AG10803 (cell line): ENCODE measurements at places on chromosomes 12 and 14.

DNA sequence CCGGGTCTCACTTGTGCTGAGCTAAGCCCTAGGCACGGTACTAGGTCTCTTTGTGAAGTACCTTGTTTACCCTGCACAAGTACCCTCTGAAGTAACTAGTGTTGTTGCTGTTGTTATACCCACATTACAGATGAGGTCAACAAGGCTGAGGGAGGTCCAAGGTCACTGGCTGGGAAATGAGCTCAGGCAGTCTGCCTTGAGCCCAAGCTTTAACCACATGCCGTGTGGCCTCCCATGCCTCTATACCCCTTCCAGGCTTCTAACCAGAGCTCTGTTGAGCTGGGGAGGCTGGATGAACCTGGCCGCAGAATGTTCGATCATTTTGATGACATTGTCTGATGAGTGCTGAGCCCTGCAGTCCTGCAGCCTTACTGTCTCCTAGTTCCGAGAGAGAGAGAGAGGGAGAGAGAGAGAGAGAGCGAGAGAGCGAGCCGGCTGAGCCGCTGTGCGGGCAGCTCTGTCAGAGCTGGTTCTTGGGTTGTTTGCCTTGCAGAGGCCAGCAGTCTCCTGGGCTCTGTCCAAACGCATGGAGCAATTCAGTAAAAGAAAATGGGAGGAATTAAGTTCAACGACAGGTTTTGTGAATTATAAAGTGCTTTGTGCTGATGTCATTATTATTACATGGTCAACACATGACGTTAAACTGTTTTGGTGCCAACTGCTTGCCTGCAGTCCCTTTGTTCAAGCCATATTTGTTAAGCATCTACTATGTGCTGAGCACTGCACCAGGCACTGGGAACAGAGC, 13.1 kb downstream of the JDP2 start:
- peak; percentile 95 for DNase-seq

DNA sequence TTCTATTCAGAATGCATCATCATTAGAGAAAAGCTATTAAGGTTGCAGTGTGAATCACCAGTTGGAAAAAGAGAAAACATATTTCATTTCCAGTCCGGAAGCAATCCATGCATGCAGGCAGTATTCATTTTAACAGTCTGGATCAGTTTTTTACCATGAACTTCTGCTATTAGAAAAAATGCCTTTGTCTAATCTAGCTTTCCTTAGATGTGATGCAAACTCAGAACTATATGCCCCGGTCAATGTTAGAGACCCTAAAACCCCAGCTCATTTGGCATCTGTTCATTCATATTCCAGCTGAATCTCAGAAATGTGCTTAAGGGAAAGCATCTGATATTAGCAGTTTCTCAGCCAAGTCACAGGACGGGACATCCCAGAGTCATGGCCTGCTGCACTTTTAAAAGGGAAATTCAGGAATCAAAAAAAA, 8.5 kb downstream of the IRAK3 start:
- no peak for DNase-seq

GRCh38 chr14:88630565-88630964, 67.7 kb downstream of the ZC3H14 start:
- DNase-seq, result peak; percentile 11

DNA sequence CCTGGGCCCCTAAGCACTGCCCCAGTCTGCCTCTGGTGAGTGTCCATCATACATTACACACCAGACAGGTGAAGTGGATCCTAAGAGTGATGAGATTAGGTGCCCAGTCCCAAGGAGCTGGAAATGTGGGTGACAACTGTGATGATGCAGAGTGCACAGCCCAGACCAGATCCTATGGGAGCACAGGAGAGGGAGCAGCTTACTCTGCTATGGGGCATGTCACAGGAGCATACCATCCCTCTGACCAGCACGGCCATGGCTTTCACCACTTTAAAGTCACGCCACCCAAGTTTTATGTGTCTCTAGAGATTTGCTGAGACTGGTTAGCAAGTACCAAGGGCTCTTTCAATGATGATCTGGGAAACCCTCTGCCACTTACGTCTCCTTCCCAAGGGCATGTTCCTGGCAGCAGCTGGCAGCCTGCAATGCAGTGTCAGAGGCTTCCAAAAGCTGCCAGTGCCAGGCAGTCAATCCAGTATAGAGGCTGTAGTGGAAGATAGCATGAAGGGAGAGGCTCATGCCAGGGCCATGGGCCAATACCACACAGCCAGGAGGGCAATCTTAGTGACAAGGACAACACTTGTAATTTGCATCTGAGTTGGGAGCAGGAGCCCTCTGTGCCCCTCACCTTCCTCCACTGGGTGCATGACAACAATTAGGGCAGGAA, 40.2 kb downstream of the STAB2 start:
- DNase-seq, result no peak

DNA sequence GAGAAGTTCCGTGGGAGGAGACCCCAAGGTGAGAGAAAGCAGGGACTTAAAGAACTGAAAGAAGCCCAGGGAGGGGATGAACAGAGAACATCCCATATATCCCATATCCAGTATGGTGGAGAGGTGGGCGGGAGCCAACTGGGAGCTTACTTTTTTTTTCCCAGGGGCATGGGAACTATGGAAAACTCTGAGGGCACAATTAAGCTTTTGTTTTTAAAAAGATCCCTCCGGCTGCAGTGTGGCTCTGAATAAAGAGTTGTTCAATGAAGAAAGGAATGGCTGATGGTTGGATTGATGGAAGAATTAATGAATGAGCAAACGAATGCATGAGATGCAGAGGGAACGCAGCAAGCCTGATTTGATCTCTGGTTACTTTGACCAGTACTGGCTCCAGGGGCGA, 12.6 kb downstream of the NTF3 start:
- no peak for DNase-seq

DNA sequence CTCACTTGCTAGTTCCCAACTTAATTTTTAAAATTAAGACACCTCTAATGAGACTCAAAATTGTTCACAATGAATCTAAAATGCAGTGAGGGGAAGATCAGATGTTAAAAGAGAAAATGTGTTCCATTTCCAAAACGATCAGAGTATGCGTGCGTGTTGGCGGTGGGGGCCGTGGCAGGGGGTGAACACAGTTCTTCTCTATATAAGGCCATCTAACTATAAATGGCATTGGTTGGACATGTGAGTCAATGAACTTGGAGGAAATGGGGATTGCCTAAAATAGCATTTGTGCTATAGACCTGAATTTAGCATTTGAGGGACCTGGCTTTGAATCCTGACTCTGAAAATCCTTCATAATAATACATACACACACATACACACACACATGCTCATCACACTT, 149.4 kb downstream of the FOXN3 start:
- no peak for DNase-seq

DNA sequence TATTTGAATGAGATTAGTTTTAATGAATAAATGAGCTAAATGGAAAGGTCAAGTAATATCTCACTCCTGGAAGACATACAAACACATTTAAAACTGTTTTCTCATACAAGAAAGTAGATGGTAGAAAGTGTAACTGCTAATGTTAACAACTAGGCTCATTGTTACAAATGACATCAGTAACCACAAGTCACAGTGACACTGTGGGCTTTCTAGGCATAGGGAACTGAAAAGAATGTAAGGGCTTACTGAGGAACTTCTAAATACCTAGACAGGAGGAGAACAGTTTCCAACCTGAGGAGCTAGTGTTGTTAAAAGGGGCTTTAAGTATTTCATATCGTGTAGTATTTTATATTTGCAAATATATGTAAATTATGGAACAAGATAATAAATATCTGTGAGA, 17.5 kb upstream of the ERGIC2 start:
- no peak for DNase-seq

DNA sequence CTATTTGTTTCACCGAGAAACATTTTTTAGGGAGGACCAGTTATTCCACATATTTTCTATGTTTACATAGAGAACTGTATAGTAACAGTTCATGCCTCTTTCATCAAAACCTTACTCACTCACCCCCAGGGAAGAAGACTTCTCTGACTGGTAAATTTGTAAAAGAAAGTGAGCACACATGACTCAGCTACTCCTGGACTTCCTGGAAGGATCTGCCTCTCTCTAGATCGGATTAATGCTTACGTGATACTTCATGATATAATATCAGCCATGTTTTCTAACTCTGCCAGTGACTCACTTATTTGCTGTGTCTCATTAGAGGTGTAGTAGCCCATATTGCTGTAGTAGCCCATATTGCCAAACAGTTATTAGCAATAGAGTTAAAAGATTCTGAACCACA, 494.3 kb upstream of the ATXN7L3B start:
- DNase-seq, result no peak

DNA sequence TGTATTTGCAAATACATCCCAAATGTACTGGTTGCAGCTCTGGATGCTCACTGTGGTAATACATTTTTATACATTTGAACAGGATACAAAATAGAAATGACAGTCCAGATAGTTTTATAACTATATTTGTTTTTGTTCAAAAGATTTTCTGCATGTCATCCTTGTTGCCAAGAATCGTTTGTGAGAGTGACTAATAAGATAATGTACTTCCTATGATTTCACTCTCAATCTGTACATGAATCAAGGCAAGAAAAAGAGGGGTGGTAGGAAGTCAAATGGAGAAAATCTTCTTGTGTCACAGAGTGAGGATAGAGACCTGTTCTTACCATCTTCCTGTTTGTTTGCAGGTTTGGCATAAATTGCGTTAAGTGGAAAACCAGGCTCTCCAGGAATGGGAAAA, 13.9 kb downstream of the ARPC3 start:
- DNase-seq, result no peak

- peak; percentile 48 for DNase-seq
Observed at GRCh38 chr12:116236148-116236731, 41.3 kb downstream of the MED13L start.

DNA sequence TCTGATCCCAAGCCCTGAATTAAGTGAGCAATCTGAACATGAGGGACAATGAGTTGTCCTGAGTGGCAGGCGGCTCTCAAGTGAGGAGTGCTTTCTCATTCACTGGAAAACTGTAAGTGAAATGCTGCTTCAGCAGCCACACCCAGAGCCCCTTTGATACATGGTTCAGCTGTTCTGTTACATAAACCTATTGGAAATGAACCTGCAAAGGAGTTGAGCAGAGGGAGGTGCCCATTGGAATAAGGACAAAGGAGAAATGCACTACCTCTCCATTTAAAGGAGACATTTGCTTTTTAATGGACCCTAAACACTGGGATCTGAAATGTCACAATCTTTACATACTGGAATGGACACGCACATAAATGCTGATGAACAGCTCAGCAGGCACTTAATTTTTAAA, 169.9 kb downstream of the CACNA1C start:
- DNase-seq, result no peak
